ENCODE measurements at places on chromosomes 1 and 21. TPM values are rescaled to one million over a fixed set of nuclear protein-coding genes. Genes with fewer than 3 reads are reported as not detected.

- no peak for DNase-seq
Observed at GRCh38 chr1:83055391-83056170, 943.4 kb downstream of the TTLL7 start.

Gene DLGAP3
- 1.8 TPM for total RNA-seq

Gene LAMC2
- 0.03 TPM for total RNA-seq

Gene CXADR
- 25.9 TPM for total RNA-seq

DNA sequence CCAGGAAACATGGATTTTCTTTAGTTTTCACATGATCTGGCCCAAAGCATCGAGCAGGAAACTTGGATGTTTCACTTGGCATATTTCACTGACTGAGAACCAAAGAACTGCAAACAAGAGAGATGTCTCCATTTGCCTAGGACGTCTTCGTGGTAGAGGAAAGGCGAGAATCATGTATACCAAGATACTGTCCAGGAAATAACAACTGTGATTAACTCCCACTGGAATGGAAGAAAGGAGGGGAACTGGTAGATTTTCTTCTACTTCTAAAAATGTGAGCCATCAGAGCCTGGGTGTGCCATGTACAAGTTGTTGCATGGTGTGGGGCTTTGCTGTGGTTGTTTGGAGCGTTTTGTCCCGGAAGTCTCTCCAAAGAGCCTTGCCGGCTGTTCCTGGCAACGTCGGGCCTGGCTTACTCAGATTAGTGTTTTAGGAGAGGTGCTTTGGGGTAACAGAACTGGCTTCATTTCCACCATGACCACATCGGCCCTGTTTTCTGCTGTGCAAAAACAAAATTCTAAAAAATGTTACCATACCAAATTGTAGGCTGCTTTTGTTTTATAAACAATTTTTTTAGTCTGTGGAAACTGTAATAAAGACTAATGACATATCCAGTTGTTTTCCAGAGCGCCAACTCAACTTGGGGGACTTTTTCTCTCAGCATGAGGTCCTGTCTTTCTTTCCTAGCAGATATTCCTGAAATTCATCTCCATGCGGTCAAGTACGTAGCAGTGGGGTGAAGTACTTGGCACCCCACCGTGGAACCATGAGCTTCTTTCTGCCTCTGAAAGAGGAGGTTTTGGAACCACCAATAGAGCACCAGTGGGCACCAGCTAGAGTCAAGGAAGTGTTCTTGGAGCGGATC is 118.3 kb downstream of the TM2D1 start:
- DNase-seq, result no peak

Gene PDPN
- not detected for total RNA-seq

GRCh38 chr1:228515200-228515834 is 28.1 kb downstream of the RNF187 start:
- DNase-seq, result peak; percentile 62

DNA sequence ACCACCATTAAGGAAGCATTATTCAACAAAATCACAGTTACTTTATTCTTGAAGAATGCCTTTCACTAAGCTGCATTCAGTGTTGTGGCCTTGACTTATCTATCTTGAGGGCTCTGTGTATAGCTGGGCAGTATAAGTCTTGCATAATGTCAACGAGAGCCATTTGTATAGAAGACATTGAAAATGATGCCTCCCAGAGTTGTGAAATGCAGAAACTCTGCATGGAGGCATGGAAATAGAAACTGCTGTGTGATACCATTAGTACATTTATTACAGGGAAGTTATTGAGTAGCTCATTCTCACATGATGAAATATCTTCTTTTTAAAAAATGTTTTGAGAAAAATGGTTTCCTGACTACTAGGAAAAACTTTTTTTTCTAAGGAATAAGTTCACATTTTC is 111.4 kb upstream of the SNX7 start:
- DNase-seq, result no peak

Gene ASPM
- 20.7 TPM for total RNA-seq

Gene ELOVL1
- 78.3 TPM for total RNA-seq

DNA sequence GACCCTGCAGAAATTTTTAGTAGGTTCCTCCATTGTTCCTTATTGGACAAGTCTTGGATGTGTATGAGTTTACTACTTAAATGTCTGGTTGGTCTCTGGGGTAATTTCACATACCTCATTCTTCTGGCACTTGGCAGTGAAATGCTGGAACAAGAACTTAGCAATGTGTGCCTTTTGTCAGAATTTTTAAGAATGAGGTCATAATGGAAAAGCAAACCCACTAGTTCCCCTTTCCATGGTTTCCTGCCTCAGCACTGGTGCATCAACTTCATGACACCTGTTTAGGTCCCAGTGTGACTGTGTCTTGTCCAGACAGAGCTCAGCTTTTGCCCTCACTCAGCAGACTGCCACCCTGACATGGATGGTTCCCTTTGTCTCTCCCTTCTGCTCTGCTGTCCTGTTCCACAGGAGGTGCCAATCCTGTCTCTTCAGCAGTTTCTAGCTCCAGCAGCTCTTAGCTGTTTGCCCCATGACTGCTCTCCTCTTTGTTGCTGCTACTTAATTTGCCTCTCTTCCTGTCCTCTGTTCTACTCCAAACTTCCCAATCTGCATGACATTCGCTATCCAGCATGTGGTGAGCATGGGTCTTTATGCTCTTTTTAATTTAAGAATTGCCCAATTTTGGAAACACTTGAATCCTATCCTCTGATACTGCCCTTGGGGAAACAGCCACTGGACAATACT is 135.6 kb downstream of the CYYR1 start:
- DNase-seq, result no peak

DNA sequence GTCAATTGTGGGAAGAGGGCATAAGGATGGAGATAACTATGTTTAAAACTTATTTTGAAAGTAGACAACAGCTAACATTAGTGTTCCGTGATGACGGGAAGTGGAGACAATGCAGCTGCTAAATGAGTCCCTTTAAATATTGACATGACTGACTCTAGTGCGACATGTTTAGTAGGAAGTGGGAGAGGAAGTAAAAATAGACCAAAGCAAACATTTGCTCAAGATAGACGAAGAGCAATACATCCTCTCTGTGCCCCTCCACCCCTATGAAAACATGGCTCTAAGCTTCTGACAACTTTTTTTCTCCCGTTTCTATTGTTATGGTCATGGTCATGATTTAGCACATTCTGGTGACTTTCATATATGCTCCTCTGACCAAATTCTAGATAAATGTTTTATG is 60.0 kb upstream of the HMCN1 start:
- DNase-seq, result no peak

GRCh38 chr21:43305811-43306311 is 121.1 kb downstream of the SIK1 start:
- no peak for DNase-seq

DNA sequence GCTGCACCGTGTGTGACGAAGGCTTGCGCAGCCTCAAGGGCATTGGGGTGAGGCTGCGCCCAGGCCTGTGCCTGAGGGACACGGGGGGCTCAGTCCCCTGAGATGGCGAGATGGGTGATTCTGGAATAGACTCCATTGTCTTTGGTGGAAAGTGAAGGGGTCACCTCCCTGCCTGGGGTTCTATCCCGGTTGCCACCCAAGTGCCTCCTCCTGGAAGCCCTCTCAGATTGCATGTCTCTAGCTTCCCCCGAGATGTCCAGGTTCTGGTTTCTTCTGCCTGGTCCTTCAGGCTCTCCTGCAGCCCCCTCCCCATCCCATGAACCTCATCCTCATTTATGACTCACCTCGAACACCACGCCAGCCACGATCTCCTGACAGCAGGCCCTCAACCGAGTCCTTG is 22.3 kb upstream of the MFN2 start:
- no peak for DNase-seq

Measured in SK-MEL-5 (cell line).